Stimulated activated CD8-positive, alpha-beta memory T cell treated with anti-CD3 and anti-CD28 coated beads, Interleukin-15, amount 100 ng/mL, for 48 hours (primary cell): ENCODE measurements at places on chromosomes 7 and 10.

DNA sequence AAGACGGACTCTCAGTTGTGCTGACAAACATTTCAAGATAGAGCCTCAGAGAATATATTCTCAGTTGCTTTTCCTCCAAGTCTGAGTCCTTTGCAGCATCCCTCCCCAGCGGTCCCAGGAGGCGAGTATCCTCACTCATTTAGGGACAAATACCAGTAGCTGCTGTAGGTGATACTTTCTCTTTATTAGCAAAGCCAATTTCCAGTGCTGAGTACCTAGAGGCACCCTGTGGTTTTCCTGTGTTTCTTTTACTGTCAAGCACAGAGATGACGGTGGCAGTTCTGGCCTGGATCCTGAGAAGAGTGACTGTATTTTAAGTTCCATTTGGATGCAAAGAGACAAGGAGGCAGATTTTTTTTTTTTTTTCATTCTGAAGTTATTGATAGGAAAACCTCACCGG is 1058.4 kb downstream of the SORCS3 start:
- DNase-seq = no peak

DNA sequence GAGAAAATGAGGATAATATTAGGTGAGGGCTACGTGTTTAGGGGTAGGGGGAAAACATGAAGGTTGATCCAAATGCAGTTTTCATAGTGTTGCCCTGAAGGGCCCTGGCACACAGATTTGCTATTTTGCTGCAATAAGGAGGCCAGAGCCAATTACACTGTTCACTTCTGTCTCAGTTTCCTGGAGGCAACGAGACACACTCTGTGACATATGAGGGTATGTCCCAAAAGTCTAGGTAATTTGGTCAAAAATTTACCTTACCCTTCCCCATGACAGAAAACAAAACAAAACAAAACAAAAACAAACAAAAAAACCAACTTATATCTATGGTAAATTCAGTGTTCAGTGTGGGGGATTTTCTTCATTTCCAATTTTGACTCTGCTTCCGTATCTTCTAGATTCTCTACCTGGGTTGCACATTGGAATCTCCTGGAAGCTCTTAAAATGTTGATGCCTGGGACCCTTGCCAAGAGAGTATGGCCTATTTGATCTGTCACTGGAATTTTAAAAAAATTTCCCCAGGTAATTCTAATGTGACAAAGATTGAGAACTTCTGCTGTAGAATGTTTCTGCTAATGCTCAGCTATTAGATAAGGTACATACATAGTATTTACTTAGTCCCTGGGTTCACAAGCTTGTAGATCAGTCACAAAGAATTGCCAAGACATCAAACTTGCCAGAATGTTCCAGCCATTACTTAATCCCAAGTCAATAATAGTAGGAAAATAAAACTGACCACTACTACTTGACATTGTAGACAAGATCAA is 139.5 kb downstream of the SEMA3E start:
- DNase-seq = no peak

DNA sequence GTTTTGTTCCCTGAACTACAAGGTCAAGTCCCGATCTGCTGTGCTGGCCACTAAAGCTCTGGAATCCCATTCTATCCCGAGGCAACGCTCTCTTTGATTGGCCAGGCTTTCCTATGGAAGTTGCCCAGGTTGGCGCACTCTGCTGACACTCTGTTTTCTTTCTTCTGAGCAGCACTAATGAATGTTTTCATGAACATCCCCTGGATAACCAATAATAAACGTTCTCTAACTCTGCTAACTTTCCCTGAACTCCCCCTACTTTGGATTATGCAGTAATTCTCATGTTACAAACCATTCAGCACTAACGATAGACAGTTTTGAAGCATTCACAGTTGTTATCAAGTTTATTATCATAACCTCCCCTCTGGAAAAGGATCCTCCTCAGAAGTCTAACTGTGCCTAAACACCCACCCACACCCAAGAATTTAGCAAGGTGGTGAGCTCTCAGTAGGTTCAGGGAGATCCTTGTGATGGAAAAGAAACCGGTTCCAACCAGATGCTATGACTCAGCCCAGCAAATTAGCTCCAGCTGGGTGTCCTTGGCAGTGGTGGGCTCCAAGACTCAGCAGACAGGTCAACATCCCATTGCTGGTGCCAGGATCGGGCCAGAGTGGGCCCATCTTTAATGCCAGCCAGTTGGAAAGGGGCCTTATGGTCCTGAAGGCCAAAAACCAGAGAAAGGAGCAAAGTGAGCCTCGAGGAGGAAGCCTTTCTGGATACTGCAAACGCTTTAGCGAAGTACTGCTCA is 68.4 kb downstream of the CREB3L2 start:
- no peak for DNase-seq

GRCh38 chr7:41689815-41690214 is 13.1 kb downstream of the INHBA start:
- DNase-seq = no peak

DNA sequence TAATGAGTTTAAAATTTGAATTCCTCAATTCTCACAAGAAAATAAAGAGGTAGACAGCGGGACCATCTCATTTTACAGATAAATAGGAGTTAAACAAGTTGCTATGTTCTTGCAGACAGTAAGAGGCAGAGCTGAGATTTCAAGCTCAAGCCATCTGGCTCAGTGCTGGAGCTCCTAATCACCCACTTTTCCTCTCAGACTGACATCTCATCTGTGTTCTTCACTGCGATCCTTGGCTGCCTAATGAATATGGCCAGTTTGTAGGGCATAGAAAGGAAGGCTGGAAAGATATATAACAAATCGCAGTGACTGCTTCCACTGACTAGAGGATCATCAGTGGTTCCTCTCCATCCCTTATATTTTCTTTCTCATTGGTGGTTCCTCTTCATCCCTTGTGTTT is 151.2 kb downstream of the MPP7 start:
- DNase-seq = no peak

DNA sequence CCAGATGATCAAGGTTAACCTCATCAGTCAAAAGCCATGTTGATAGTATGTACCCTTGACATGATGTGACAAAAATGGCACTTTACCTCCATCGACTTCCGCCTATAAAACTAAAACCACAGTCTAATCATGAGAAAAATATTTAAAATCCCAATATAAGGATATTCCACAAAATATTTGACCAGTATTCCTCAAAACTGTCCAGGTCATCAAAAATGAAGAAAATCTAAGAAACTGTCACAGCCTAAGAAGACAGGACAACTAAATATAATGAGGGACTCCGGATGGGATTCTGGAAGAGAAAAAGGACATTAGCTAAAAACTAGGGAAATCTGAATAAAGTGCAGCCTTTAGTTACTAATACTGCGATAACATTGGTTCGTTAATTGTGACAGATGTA is 67.6 kb downstream of the XPNPEP1 start:
- no peak for DNase-seq

DNA sequence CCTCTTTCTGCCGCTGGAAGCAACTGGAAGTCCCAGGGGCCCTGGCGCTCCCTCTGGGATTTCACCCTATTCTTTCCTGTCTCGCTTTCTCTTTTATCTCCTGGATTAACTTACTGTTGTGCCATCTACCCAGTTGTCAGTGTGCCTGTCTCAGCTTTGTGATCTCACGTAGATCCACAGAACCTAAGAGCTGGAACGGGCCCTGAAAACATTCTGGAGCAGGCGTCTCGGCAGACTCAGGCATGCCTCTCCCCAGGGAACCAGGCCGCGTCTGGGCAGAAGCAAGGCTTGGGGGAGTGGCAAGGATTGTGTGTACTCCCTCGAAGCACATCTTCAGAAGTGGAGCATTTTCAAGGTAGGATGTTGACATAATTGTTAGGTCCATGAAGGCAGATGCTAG is 87.2 kb downstream of the KCNMA1 start:
- DNase-seq = no peak

DNA sequence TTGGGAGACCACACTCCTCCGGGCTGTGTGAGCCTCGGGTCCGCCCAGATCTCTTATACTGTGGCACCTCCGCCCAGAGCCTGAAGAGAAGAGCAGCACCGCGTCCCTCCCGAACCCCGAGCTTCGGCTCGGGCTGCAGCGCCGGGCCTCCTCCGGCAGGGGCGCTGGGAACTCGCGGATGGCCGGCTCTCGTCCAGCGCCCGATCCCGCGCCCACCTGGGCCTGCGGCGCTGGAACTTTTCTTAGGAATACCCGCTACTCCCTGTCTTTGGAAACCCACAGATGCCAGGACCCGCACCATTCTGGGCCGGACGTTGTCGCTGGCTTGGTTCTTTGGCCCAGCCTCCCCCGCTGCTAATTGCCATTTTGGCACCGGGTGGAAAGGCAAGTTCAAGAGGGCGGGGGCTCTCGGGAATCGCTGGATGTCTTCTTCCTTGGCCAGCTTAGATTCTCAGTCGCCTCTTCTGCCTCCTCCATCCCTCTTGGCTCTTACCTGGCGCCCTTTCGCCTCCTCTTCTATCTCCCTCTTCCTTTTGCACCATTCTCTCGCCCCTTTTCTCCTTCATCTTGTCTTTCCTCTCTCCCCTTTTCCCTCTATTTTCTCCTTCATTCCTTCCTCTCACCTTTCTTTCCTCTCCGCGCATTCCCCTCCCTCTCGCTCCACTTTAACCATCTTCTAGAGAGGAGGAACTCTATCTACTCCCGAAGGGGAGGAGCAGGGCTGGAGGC is 2.1 kb upstream of the SORCS3 start:
- no peak for DNase-seq

DNA sequence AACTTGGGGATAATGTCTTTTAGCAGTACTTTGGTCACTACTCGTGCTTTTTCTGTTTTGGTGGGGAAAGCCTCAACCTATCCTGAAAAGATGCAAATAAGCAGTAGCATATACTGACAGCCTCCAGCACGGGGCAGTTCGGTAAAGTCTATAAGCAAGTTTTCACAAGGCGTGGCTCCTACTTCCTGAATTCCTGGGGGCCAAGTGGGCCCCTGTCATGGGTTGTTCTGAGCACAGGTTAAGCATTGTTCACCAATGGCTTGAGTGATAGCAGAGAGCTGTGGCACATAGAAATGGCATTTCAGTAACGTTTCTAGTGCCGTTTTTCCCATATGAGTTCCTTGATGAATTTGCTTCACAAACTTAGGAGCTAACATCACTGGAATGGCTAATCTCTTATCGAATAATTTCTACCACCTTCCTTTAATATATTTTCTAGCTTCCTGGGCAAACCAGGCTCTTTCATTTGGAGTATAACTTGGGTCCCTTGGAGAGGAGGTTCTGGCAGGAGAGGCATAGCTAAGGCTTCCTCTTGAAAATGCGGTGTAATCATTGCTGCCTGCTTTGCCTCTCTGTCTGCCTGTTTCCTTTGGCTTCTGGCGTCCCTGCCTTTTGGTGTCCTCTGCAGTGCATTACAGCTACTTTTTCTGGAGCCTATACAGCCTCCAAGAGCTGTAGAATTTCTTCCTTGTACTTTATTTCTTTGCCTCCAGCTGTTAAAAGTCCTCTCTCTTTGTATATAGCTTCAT is 11.7 kb upstream of the ZNF239 start:
- no peak for DNase-seq

GRCh38 chr10:70699659-70700174 is 27.4 kb downstream of the ADAMTS14 start:
- DNase-seq = no peak

- no peak for DNase-seq
Observed at GRCh38 chr7:113314594-113314993, 196.2 kb upstream of the SMIM30 start.

GRCh38 chr7:35695473-35695850 is 527 bp upstream of the HERPUD2 start:
- DNase-seq = no peak

GRCh38 chr7:134891696-134892678 is 94.3 kb upstream of the AGBL3 start:
- no peak for DNase-seq

- DNase-seq = no peak
Observed at GRCh38 chr10:47031901-47032465, 120.8 kb downstream of the PTPN20 start.

DNA sequence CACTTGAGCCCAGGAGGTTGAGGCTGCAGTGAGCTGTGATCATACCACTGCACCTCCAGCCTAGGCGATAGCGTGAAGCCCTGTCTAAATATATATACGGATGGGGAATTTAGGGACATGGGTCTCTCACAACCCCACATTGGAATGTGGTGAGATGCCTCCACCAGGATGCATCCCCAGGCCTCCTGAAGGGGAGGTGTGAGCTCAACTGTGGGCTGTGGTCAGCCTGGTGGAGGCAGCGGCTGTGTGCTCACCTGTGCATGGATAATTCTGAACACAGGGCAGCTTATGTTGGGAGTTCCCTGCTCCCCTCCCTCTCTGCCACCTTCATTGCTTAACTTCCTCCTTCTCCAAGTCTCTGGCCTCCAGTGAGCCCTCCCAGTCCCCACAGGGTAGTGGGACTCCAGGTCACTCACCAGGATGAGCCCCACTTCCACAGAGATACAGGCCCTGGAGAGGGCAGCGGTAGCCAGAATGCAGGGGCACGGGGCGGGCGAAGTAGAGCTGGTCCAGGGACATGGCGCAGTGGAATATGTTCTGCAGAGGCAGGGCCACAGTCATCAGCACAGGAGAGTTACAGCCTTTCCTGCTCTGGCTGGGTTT is 30.4 kb downstream of the PYROXD2 start:
- DNase-seq = no peak

GRCh38 chr10:11227103-11227502 is 209.4 kb downstream of the CELF2 start:
- DNase-seq = no peak

- no peak for DNase-seq
Observed at GRCh38 chr10:83574770-83575169, 564.5 kb upstream of the GHITM start.

GRCh38 chr10:6788731-6789130 is 208.7 kb upstream of the PRKCQ start:
- no peak for DNase-seq

DNA sequence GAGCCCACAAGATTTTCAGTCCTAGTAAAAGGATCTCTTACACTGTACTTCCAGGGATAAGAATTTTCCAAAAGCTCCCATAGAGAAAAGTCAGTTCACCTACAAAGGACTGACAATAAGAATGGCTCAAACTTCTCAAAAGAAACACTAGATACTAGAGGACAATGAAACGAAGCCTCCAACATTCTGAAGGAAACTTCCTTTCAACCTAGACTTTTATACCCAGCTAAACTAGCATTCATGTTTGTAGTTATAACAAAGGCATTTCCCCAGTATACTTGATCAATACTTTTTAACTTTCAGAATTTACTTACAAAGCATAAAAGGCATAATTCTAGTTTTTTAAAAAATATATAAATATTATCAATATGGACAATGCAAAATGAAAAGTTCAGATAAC is 41.0 kb upstream of the DNAAF5 start:
- DNase-seq = no peak

DNA sequence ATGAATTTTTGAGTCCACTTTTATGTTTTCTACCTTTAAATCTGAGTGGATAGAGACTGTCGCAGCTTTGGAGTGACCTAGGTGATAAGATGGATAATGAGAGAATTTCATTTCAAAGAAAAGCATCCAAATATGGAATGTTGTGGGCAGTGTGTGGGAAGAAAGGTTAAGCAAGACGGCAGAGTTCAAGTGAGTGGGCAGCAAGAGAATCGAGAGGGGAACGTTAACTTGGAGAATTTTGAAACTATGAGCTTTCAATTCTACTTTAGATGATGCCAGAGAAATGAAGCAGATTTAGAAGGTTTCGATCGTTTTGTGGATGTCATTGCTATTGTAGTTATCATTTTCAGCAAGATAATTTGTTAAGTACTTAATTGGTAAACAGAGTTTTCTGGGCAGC is 73.0 kb downstream of the XRCC2 start:
- no peak for DNase-seq
